Kidney epithelial cell (primary cell): ENCODE measurements at places on chromosomes 12 and 14. TPM values are rescaled to one million over a fixed set of nuclear protein-coding genes. Genes with fewer than 3 reads are reported as not detected.

M6PR gene
- total RNA-seq = 220 and 256 TPM in 2 replicates

GRCh38 chr12:26338586-26339572, 143.5 kb downstream of the SSPN start:
- peak; percentile 43 for DNase-seq

- DNase-seq = no peak
Observed at GRCh38 chr12:80716696-80717469, at the start of gene MYF5. MYF5 (plus strand) TSS chr12:80716912; CDS start chr12:80717064, 152 bp downstream.

DNA sequence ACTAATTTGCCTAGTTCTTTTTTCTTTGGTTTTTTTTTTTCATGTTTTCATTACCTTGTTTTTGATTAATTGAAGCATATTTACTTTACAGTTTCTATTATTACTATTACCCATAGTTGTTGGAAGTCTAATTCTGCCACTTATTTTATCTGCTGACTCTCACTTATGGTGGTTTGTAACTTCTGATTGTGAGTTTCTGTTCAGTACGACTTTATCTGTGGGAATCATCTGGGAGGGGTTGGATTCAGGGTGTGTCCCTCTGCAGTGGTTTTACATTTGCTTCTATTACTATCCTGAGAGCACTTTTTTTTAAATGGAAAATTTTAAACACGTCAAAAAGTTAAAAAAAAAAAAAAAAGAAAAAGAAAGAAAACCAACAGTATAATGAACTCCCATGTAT, 26.4 kb upstream of the SOS2 start:
- no peak for DNase-seq

DNA sequence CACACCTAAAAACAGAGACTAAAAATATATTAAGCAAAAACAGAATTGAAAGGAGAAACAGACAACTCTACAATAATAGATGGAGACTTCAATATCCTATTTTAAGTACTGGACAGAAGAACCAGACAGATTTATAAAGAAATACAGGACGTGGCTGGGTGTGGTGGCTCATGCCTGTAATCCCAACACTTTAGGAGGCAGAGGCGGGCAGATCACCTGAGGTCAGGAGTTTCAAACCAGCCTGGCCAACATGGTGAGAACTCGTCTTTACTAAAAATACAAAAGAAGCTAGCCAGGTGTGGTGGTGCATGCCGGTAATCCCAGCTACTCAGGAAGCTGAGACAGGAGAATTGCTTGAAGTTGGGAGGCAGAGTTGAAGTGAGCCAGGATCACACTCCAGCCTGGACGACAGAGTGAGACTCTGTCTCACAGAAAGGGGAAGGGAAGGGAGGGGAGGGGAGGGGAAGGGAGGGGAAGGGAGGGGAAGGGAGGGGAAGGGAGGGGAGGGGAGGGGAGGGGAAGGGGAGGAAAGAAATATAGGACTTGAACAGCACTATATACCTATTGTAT, 53.0 kb downstream of the CDK17 start:
- no peak for DNase-seq

- DNase-seq = peak; percentile 38
Observed at GRCh38 chr14:45728434-45729225, 475.6 kb upstream of the MIS18BP1 start.

EAPP gene
- total RNA-seq = 35.4 and 43.8 TPM in 2 replicates

DNA sequence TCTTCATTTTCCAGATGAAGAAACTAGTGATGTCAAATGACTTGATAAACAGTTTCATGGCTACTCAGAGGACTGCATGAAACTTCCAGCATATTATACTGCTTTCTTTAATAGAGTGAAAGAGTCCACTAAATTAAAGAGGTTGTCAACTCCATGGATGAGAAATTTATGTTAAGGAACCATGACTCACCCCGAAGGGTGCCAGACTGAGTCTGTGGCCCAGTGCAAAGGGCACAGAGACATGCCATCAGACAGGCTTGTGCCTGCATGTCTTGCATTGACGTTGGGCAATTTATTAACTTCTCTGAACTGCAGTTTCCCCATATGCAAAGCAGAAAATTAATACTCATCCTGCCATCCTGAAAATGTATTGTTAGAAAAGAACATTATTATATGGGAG, 382.4 kb downstream of the APAF1 start:
- no peak for DNase-seq
